ENCODE measurements at places on chromosomes 3 and 15. TPM values are rescaled to one million over a fixed set of nuclear protein-coding genes. Genes with fewer than 3 reads are reported as not detected.

- no peak for DNase-seq
Measured at GRCh38 chr3:24981924-24982323, 446.1 kb upstream of the RARB start.

DNA sequence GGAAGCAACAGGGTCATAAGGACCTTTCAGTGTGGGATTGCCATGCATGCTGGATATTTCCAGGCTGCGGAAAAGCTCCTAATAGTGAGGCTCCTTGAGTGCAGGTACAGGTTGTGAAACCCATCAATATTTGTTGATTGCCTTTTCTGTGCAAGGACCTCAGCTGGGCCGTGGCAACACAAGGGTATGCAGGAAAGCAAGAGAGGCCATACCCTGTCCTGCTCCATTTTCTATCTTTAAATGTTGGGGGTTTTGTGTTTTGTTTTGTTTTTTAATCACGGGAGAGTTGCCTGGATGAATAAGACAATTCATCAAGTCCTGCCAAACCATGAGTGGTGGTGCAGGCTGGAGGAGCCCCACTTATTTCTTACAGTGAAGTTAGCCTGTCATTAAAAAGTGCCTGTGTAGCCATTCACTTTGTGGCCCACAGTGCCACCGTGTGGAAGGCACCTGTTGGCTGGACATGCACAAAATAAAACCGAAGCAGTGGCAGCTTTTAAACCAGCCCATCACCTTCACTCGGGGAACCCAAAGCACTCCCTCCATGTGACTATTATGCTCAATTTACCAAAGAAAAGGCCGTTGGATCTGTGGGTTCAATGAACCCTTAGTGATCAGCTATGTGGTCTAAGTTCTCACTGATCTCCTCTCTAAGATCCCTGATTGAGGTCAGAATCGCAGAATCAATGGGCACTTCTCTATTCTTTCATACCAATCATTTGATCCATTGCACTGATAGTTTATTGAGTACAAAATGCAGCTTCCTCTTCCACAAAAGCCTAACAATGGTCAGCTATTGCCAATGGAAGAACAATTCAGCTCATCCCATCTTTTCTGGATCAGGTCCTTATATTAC, 42.2 kb downstream of the CLDN18 start:
- DNase-seq: no peak

DNA sequence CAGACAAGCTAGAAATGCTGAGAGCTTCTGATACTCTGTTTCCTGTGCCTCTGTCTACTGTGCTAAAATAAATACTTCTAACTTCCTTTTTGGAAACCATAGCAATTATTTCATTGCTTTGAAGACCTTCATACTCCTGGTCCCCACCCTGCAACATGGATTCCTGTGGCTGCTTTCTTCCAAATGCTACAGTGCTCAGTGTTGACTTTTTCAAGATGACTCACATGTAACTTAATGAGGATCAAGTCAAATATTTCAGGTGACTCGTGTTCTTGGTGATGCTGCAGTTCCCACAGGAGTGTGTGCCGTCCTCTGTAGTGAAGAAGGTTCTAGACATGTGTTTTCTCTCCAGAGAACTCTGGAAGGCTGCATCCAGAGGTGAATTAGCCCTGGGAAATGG, 288.6 kb downstream of the CLSTN2 start:
- DNase-seq: peak; percentile 25

DNA sequence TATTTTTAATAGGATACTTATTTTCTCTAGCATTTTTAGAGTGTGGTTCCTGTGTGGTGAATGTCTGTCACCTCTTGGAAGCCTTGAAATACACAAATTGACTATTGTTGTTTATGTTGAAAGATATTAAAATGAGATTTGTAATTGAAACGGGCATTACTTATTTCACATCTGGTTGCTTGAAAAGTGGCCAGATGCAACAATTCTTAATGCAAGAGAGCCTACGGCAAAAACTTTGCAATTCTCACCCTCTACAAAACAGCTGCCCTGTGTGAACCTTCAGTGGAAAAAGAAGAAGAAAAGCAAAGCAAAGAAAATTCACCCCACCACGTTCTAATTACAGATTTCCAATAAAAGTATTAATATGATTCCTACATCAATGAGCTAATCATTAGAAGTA, 46.6 kb downstream of the PPARG start:
- DNase-seq: no peak

- DNase-seq: no peak
Measured at GRCh38 chr3:113252553-113252952, 41.2 kb downstream of the BOC start.

Gene RAD18
- total RNA-seq: 27.0 TPM

Gene ADPRH
- 3.0 TPM for total RNA-seq
